ENCODE measurements at places on chromosomes 1 and 21.

DNA sequence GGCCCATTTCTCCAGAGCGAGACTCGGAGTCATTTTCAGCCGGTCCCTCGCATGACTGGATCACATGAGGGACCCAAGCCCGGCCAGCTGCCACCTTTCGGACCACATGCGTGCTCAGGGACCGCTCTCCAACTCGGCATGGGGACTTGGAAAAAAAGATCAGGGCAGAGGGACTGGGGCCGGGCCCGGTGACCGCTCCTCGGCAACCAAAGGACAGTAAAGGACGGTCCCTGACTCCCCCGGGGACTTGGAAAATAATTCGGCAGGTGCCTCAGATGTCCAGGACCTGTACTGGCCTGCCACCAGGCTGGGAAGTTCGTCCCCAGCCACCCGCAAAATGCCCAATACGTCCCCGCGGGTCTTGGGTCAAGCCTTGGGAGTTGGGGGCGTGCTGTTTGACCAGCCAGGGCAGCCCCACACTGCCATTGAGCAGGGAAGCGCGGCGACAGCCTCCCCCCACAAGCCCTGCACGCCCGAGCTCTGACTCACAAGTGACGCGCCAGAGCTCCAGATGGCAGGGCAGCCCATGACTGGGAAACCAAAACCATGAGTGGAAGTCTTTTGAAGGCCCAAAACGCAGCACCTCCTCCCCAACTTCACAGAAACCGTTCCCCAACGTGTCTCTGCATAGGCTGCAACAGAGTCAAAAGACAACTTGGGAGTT is 134.5 kb downstream of the LIPI start:
- no peak for DNase-seq

- DNase-seq = no peak
Observed at GRCh38 chr1:46174448-46175231, at the start of gene TSPAN1. Gene TSPAN1, plus strand, starts transcription at chr1:46175087. Its CDS starts 6,021 bp downstream, at chr1:46181108.

- no peak for DNase-seq
Observed at GRCh38 chr1:222339376-222339947, 208.4 kb downstream of the HHIPL2 start.

GRCh38 chr1:231431665-231432415 is 9.8 kb upstream of the EGLN1 start:
- DNase-seq = no peak

- no peak for DNase-seq
Observed at GRCh38 chr21:41953831-41954653, at the start of gene C2CD2. Gene C2CD2, minus strand, starts transcription at chr21:41954018. Its CDS starts 370 bp downstream, at chr21:41953648.

DNA sequence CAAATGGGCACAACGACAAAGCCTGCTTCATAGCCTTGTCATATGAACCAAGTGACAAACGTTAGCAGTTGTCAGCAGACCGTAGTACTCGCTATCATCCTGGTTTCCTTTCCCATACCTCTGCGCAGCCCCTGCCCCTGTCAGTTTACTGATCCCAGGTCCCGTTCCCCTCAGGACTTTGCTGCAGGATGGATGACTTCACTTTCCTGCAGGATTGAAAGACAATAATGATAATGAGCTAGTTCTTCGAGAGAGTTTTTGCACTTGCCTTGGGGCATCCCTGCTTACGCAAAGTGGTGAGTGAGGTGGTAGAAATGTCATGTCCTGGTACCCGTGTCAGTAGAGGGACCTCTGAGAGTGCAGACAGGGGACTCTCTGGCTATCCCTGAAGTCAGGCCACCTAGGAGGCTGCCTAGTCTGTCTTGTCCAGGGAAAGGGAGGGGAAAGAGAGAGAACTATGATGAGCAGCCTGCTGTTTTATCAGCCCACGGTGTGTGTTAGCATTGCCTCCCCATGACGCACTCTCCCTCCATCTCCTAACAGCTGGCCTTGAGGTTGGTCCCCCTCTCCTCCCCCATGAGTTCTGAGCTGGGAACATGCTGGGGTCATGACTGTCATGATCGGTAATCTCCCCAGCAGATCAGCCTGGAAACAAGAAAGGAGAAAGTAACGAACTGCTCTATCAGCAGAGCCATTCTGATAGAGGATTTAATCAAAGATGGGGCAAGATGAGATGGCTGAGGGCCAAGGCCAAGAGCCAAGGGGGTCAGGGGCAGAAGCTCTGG is 53.7 kb downstream of the ELK4 start:
- no peak for DNase-seq

- DNase-seq = no peak
Observed at GRCh38 chr1:22876359-22877111, 96.1 kb downstream of the LACTBL1 start.

GRCh38 chr1:3602375-3602774 is 8.9 kb downstream of the MEGF6 start:
- DNase-seq = no peak

GRCh38 chr1:91661121-91661520 is 160.5 kb downstream of the CDC7 start:
- no peak for DNase-seq

DNA sequence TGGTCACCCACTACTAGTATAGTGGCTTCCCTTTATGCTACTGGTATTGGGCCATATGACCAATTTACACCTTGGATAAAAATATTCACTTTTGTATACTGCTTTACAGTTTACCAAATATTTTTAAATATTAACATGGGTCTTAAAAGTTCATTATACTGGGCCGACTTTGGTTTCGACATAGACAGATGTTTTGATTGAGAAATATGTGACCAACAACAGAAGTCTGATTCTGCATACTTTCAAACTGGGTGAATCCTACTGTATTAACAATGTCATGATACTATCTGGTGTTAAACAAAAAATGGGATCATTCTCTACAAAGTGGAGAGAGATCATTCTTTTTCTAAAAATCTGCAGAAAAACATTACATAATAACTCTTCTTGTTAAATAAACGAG is 134.8 kb downstream of the AKT3 start:
- DNase-seq = no peak

DNA sequence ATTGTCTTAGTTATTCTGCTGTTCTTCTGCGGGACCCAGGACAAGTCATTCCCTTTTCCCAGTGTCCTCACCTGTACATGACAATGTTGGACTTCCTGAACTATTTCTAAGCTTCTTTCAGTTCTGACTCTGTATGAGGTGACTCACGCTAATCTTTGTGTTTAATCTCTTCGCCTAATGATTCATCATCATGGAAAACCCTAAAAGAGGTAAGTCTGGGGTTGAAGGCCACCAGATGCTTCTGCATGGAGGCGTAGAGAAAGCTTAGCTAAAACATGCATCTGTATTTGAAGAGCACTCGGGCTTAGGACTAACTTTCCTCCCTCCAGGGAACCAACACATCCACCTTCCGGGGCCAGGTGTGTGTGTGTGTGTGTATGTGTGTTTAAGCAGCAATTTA is 7.4 kb downstream of the SPRR5 start:
- DNase-seq = no peak

GRCh38 chr21:31450980-31451379 is 106.9 kb upstream of the TIAM1 start:
- no peak for DNase-seq

DNA sequence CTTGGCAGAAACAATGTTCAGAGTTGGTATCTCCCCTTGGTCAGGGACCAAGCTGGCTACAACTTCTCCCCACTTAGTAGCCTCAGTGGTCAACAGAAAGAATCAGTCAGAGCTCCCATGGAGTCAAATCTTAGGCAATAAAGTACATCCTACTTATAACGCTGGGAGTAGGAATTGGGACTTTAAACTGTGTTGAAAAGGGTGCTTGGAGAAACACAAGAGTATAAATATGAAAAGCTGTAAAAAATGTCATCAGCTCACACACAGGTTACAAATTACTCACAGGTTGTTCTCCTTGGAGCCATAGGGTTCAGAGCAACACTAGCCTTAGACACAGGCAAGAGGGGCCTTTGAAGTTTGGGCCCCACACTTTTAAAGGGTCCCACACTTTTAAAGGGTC is 67.4 kb downstream of the WLS start:
- DNase-seq = no peak

DNA sequence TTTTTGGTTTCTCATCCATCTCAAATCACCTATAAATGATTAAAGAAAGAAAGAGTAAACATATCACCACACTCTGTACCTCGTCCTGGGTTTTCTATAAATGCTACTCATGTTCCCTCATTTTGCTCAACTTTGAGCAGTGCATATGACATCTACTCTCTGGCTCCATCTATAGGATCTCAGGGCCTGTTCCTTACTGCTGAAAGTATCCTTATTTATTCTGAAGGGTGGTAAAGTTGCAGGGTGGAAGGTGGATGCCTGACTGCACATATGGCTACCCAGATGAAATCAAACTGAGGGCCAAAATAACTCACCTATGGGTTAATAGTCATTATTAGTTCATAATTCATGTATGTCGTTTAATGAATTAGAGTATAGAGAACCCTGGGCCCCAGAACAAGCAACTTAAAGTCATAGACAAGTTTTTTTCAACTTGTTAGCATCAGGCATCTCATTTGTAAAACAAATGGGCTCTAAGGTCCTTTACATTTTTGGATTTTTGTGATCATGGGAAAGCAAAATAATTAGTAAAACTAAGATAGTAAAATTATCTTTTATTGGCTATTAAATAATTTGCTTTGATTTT is 46.5 kb downstream of the NCF2 start:
- no peak for DNase-seq

DNA sequence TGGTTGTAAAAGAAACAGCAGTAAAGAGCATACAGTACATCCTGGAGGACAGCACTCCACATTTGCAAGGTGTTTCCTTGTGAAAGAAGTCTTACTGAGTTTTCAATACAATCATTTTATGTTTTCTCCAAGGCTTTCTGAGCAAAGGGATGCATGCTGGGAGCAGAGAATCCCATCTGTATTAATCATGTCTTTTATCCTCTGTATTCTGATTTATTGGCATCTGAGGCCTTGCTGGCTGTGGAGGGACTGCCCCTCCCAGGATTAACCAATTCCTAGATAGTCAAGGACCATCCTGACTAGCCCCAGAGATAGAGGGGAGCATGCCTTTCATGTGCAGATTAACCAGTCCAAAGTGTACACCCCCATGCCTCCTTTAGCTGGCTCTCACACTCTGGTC is 476.3 kb downstream of the SIPA1L2 start:
- DNase-seq = no peak

DNA sequence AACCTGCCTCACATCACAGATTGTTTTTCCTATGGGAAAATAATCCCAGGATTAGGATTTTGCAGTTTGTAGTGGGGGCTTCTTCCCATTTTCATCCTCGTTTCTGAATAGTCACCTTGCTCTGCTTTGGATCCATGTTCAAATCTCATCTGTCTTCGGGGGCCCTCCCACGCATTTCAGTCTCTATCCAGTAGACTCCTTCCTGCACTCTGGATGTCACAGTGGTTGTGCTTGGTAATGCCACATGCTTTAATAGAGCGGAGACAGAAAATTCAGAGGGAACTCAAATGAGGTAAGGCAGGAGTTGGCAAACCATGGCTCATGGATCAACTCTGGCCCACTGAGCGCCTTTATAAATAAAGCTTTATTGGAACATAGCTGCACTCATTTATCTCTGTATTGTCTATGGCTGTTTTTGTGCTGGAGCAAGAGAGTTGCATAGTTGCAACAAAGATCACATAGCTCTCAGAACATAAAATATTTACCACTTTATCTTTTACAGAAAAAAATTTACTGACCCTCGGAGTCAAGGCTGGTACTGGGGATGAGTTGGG is 101.0 kb downstream of the SPATA46 start:
- no peak for DNase-seq

- no peak for DNase-seq
Observed at GRCh38 chr1:24944318-24944717, 14.2 kb upstream of the RUNX3 start.

DNA sequence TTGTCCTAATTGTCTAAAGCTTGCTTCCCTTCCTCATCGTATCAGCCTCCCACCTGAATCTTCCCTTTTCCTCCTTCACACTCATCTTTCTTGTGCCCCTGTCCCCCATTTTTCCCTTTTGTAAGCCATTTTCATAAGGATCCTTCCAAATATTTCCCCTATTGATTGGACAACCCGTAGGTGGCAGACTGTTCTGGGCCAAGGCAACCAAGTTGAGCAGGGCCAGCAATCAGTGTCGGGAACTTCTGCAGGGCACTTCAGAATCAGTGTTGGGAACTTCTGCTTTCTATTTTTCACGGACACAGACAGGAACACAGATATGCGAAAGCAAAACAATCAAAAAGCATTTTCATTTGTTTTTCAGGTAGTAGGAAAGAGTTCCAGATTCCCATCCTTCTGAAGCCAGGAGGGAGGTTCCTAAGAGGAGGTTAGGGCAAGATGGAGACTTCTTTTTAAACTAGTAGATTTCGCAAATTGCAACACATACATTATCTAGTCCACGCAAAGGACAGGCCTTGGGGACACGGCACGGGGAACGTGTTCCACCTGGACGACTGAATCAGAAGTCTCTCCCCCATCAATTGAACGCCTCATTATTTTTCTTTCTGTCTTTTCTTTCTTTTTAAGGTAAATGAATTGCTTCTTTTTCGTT is 691 bp upstream of the MPZL1 start:
- peak; percentile 43 for DNase-seq

DNA sequence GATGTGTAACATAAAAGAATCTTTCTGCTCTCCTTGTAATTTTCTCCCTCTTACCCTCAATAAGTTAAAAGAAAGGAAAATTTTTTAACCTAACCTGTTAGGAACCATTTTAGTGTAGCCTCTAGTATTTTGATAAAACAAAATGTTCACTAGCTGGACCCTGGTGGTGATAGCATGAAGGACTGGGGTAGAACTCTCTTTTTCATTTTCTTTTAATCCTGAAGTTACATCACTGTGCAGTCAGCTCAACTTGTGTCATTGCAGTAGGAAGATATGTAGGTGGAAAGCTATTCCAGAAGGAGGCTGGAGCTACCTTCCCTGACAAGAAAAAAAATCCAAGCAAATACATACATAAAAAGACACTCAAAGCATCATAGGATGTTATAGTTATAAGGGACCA is 39.3 kb downstream of the NFIA start:
- DNase-seq = no peak

DNA sequence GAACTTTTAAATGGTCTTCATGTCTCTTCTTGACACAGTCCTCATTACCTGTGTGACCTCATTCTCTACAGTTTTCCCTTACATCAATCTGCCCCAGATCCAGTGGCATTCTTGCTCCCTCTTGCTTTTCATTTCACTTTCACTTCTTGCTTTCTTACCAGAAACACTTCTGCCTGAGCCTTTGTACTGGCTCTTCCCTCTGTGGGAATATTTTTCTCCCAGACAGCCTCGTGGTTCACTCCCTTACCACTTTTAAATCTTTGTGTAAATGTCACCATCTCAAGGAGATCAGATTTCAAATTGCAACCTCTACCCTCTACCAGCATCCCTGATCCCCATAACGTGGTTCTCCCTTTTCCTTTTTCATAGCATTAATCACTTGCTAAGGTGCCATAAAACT is 73.2 kb downstream of the DISC1 start:
- no peak for DNase-seq

DNA sequence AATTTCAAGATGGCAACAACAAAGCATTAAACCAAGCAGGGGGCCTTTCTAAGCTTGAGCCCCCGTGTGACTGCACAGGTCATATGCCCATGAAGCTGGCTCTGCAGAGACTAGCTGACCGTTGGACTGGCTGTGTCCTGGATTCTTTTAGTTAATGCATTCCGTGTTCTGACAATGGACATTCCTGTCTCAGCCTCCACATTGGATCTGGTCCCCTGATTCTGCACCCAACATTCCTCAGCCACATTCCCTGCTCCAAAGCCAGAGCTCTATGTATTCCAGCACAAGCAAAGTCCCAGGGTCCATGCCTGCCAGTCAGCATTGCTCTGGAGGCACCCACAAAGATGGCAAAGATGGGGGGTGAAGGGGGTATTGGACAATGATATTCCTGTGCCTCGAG is 5.1 kb upstream of the NAV1 start:
- no peak for DNase-seq

- DNase-seq = no peak
Observed at GRCh38 chr1:10449751-10450150, at the start of gene CORT. Gene CORT, plus strand, starts transcription at chr1:10450031. Its CDS starts 193 bp downstream, at chr1:10450224.

- no peak for DNase-seq
Observed at GRCh38 chr1:234706931-234707330, 97.0 kb upstream of the IRF2BP2 start.

All from nucleus accumbens (tissue), 56 donors.